ENCODE measurements at places on chromosomes 7 and 10.

DNA sequence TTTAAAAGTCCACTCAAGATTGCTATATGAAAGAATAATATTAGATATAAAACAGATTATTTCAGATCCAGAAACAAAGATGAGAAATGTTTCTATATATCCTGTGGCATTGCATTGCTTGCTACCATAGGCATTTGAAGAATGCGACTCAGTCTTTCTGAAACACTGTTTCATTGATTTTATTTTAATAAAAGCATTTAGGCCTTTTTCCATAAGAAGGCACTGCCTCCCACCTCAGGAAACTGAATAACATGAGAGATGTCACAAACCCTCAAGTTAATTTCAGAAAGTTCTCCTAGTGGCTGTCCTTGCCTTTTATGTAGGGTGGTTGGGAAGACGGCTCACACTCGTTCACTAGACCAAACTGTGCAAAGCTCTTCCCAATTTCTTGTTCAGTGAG is 23.3 kb downstream of the PRPS1L1 start:
- DNase-seq, result no peak

DNA sequence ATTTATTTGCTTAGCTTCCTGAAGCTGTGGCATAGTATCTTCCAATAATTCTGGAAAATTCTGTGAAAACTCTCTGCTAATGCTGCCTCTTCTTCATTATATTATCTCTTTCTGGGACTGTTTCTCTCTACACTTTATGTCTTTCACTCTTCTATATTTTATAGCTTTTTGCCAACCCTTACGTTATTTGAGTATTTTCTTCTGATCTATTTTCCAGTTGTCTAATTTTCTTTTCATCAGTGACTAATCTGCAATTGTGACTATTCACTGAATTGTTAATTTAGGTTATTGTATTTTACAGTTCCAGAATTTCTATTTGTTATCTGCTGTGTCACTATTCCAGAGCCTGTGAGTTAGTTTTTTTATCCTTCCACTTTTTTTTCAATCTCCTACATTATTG is 273.4 kb upstream of the PHYHIPL start:
- no peak for DNase-seq

- no peak for DNase-seq
These were observed 131.7 kb downstream of the SORCS1 start for GRCh38 chr10:107032700-107033401.

GRCh38 chr7:94975336-94975735 is 67.9 kb downstream of the PPP1R9A start:
- DNase-seq, result no peak

GRCh38 chr10:11447586-11447985 is 163.9 kb downstream of the USP6NL start:
- no peak for DNase-seq

DNA sequence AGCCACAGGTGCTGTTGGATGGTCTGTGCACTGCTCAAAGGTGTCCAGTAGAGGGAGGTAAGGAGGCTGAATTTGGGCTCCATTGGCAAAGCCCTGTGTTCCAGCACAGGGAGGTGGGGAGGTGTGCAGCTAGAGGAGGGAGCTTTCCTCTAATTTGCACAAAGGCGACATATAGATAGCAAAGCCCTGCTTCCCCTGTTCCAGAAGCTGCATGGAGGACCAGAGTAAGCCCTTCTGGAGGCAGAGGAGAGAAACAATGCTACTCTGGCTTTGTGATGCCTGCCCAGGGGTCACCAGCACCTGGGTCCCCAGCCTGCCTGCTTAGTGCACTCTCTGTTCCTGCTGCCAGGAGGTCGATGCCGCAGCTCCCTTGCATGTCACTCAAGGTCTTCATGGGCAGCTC is 3.4 kb upstream of the ARHGAP22 start:
- peak; percentile 44 for DNase-seq

DNA sequence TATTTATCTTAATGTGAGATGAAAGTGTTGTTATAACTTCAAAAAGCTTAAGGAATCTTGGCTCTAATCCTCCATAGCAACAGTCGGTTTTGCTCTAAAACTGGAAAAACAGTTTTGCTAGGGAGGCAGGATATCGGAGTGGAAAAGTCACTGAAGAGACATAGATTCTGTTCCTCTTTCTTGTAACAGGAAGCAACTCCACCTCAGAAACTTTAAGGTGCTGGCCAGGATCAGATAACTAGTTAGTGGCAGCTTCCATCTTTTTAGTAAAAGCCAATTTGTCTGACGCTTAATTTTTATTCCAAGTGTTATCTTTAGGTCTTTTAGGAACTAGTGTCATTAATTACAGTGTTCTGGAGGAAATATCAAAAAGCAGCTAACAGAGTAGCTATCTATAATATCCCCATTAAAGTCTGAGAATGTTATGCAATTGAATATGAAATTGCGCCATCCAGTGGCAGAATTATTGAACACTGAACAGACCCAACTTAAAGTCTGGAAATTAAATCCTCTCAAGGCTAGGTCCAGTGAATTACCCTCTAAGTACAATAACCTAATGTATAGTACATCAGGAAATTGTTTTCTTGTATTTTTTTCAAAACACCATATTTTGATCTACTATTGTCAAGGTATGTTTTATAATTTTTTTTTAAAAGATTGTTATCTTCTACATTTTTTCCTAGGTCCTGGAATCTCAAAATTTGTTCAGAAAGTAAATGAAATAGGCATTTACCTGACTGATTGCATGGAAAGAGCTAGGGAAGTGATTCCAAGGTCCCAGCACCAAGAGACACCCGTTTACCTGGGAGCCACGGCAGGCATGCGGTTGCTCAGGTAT is 65.9 kb upstream of the CC2D2B start:
- DNase-seq, result peak; percentile 60

DNA sequence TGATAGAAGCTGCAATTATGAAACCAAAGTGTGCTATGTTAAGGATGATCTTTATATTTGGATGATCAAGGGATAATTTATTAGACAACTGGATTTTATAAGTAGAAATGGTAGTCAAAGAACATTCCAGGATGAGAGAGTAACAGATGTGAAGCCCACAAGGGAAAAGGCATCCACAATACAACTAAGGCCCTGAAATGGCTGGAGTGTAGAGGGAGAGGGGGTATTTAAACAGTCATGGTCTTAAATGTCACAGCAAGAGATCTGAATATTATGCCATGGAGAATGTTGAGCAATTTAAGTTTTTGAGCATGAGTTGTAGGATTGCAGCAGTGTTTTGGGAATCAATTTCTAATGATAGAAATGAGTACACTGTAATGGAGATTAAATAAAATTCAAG is 282.3 kb upstream of the DKK1 start:
- DNase-seq, result no peak

DNA sequence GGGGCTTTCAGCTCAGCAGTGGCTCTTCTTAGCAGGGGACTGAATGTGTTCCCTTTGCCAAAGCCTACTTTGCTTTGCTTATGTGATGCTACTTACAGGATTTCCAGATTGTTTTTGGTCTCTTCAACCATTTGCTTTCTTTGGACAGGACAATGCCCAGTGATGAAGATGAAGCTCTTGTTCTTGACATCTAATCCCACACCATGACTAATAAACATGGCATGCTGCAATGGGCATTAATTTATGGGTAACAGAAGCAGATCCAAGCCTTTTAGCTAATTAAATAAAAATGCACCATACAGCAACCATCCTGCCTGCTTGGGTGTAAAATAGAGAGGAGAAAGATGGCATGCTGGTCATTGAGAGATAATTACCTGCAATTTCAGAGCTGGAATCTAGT is 175.5 kb upstream of the ITGB1 start:
- DNase-seq, result no peak

DNA sequence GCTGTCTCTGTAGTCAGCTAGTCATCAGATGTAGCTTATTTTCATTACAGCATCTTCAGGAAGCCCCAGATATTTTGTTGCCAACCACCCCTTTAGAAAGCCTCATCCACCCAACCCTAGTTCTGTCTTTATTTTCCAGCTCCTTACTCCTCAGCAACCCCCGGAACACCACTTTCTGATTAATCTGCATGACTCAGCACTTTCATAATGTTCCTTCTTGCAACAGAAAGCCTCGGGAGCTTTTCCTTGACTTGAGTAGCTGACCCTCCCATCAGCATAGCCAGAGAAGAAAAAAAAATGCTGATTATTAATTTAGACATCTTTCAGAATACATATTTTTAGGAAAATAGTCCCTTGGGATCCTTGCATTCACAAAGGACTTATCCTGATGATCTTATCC is 244.0 kb upstream of the CXCL12 start:
- peak; percentile 23 for DNase-seq

- DNase-seq, result no peak
These were observed 144.7 kb downstream of the PLCE1 start for GRCh38 chr10:94138391-94138790.

DNA sequence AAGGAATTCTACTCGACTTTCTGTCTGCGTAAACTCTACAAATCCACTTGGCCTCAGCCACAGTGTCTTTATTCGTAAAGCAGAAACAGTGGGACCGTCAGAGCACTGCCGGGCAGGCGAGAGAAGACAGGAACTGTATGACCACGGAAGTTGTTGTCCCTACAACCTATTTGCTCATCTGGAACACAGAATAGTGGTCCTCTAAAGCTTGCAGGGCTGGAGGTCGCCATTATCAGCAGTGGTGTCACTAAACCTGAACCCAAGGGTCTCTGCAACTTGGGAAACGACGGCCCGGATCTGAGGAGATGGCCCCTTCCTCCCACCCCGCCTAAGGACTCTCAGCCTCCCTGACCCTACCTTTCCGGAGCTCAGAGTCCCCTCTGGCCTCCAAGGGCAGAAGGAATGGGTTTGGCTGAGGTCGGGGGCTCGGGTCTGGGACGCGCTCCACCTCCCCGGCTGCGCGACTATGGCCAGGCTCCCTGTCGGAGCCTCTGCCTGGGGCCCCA is 442 bp downstream of the STYXL1 start:
- DNase-seq, result no peak

- no peak for DNase-seq
These were observed 98.7 kb downstream of the DIP2C start for GRCh38 chr10:590721-591120.

- DNase-seq, result no peak
These were observed 148.7 kb upstream of the RSU1 start for GRCh38 chr10:16965740-16966447.

GRCh38 chr10:1297566-1298301 is 241.5 kb downstream of the WDR37 start:
- no peak for DNase-seq

DNA sequence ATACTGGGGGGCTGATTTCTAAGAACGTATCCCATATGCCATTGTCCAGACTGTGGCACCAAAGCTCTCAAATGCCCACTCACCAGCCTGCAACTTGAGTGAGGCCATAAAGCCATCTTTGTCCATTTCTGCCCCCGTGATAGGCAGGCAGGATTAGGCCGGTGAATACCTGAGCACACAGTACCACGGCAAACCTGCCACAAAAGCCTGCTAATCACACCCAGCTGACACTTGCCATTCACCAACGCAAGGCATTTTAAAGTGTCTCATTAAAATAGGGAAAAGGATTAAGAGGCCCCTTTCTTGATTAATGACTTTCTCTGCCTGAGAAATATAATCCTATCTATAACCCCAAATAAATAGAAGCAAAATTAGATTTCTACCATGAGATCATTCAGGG is 111.4 kb upstream of the NANOS1 start:
- no peak for DNase-seq

- DNase-seq, result peak; percentile 14
These were observed 70.1 kb upstream of the CABCOCO1 start for GRCh38 chr10:61592581-61592980.

GRCh38 chr10:3879073-3879472 is 94.1 kb upstream of the KLF6 start:
- no peak for DNase-seq

DNA sequence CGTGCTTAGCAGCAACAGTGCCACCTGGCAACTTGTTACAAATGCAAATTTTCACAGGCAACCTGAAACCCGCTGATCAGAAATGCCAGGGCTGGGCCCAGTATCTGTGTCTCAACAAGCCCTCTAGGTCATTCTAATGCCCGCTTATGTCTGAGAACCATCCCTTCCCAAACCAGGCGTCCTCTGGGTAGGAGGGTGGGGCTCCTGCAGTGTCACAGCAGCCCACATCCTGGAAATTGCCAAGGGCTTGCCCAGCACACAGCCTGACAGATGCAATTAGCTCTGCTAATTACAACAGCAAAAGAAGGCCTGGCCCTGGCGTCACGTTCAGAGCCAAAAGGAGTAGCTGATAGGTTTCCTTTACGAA is 15.9 kb downstream of the ITPRIP start:
- DNase-seq, result no peak

GRCh38 chr10:55628260-55628701 is 732.8 kb downstream of the ZWINT start:
- DNase-seq, result peak; percentile 34

DNA sequence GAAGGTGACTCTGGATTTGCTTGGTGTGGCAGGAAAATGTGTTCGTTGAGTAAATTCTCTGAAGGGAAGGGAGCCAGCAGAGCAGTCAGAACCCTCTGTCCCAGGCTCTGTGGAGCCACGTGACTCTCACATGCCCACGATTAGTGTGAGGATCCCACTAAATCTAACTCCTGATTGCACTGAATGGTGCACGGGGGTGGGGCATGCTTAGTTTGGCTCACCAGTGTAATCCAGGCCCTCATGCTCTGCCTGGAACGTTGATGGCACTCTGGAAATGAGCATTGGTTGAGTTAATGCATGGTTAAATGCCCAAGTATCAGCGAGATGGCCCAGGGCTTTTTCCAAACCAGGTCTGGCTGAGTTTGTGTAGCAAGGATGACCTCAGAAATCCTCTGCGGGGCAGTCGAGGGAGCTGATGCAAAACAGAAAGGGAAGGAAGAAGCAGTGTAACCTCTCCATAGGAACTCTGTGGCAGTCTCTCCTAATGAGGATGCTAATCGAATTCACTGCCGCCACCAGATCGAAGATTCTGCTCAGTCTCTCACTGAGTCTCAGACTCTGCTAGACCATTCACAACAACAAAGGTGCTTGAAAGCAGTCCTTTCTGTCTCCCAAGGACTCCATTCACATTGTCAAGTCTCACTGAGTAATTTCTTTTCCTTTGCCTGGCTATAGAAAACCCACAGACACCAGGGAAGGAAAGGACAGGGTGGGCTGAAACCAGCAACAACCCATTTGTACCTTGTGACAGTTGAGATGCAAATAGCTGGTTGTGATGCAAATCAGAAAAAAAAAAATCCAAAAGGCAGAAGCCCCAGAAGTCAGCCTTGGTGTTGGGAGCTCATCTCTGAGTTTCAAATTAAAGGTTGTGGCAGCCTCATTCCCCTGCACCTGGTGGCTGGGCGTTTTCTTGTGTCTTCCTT is 98.1 kb downstream of the C10orf105 start:
- DNase-seq, result no peak

GRCh38 chr7:48481235-48481634 is 310.0 kb downstream of the ABCA13 start:
- DNase-seq, result no peak

- DNase-seq, result no peak
These were observed 180.6 kb downstream of the LRMDA start for GRCh38 chr10:75611993-75612372.

DNA sequence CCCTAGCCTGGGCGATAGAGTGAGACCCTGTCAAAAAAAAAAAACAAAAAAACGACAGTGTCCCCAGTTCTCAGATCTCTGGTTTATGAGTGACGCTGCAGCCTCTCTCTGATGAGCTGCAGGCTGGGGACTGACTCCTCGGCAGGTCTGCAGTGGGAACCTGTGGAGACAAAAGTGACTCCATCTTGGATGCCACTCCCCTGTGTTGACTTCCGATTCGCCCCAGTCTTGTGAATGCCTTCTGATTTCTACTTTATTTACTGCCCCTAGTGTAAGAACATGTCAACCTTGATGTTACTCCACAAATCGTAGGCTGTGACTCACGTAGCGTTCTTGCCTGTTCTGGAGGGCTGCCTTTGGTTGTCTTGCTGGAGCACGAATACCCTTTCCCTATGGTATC is 6.2 kb downstream of the TACR2 start:
- no peak for DNase-seq
